G401 (cell line): ENCODE measurements at places on chromosomes 11 and 22. TPM values are rescaled to one million over a fixed set of nuclear protein-coding genes. Genes with fewer than 3 reads are reported as not detected.

- DNase-seq, result no peak
Measured at GRCh38 chr11:79419120-79419519, 21.7 kb downstream of the TENM4 start.

DNA sequence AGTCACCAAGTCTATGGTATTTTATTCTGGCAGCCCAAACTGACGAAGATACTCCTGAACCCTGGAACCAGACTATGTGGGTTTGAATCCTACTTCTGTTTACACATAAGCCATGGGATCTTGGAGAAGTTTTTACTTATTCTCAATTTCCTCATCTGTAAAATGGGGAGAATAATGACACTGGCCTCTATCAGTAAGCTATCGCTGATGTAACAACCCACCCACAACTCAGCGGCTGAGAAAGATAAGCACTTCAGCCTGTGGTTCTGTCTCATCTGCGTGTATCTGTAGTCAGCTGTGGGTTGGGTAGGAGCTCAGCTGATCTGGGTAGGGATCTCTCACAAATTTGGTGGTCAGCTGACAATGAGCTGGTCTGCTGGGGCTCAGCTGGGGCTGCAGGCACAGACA, 68.0 kb upstream of the ALX4 start:
- no peak for DNase-seq

GRCh38 chr22:23267226-23268043, 87.1 kb downstream of the BCR start:
- no peak for DNase-seq

KRTAP5-8 gene
- total RNA-seq, result not detected in 2 replicates
